Transverse colon (tissue), 4 donors: ENCODE measurements at places on chromosomes 2 and 18.

GRCh38 chr2:65320042-65320725, 92.6 kb downstream of the ACTR2 start:
- DNase-seq, result no peak

DNA sequence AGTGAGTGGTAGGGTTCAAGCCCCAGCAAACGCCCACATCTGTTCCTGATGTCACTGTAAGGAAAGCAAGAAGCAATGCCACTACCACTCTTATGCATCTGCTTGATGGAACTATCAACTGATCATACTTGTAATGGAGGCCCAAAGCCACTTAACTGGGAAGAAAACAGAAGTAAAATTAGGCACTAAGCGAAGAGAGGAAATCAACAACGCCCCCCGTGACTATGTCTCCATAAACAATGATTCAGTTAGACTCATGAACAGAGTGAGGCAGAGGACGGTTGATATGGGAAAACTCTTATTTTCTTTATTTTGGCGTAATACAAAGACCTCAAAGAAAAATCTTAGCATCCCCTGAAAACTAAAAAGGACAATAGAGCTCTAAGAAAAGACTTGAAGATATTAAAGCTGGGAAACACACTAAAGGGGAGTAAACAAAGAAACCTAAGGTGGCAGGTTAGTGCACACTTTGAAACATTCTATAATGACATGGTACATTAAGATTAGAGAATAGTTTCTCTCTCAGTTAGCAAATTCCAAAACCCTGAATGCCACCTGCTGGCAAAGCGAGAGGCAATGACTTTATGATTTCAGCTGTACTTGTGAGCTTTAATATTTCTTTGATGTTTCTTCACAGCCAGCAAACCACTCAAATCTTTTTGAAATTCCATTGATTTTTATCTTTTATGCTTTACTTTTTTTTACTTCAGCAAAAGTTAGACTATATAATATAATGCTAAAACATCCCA, 86.5 kb downstream of the LRP2 start:
- DNase-seq, result no peak

DNA sequence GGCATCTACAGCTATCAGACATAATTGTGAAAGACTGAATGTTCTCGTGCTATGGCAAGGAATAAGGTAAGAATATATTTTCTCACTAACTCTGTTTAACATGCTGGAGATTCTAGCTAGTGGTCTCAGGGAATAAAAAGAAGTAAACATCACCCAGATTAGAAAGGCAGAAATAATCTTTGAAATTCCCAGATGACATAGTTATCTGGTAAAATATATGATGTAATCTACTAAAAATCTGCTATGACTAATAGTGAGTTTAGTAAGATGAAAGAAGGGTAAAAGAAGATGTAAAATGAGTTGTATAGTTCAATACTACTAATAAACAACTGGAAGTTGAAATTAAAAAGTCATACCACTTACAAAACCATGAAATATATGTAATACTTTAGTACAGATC, 134.2 kb downstream of the DSC3 start:
- DNase-seq, result no peak

- no peak for DNase-seq
These were observed 208.2 kb downstream of the SLC8A1 start for GRCh38 chr2:40243581-40244187.

GRCh38 chr2:1638281-1638860, 105.9 kb downstream of the PXDN start:
- no peak for DNase-seq

GRCh38 chr18:45458033-45458432, 157.2 kb upstream of the SLC14A2 start:
- no peak for DNase-seq

DNA sequence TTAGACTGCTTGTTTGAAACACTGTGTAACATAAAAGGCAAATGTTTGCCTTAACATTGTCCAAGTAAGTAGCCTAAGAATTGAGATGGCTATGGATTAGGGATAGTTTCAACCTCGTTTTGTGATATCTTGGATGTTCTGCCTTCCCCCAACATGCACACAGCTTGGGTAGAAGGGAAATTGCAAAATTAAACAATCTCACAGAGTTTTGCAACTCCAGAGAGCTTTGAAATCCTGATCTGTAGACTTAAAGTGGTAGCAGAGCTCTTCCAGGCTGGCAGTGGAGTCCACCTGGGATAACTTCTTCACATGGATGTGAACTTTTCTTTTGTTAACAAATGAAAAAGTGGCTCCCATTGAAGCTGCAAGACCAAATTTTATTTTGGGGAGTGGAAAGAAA, 59.6 kb downstream of the CHRNA1 start:
- DNase-seq, result no peak

DNA sequence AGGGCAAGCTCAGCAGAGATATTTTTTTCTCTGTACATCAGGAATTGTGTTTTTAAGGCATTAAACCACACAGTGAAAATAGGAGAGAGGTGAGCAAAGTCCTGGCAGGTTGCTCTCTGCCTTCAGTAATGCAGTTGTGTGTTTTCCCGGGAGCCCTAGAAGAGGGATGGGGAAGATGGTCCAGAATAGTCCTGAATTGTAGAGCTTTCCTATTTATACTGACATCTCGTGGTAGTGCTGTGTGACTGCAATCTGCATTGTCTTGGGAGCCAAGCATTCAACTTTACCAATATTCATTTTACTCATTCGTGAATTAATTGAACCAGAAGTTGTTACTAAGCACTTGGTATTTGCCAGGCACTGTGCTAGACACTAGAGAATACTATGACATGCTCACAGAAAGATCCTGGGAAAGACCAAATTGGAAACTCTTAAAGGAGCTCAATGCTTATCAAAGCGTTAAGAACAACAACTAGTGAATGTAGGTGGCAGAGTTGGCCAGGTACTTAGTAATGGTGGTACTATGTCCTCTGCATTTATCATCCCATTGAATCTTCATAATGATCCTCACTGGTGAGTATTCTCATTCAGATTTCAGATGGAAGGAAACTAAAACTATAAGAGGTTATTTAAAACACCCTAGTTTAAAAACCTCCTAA, 214.6 kb downstream of the TRIB2 start:
- no peak for DNase-seq

GRCh38 chr2:106269591-106270291, 75.6 kb upstream of the UXS1 start:
- peak; percentile 72 for DNase-seq

- DNase-seq, result no peak
These were observed 309.5 kb downstream of the AFF3 start for GRCh38 chr2:99832926-99833325.

DNA sequence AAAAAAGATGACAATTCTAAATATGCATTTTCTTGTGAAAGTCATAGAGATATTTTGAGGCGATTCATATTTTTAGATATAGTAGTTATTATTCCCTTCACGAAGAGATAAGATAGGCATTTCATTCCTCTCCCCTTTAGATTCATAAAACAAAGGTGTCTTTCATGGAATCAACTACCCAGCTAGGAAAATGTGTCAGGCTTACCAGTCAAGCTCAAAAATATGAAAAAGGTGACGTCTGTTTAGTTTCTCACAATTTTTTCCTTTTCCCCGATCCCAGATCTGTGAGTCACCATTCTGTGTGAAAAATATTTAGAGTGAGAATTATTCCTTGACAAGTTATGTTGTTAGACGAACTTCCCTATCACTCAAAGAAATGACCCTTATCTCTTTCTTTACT, 95.4 kb upstream of the FN1 start:
- no peak for DNase-seq

DNA sequence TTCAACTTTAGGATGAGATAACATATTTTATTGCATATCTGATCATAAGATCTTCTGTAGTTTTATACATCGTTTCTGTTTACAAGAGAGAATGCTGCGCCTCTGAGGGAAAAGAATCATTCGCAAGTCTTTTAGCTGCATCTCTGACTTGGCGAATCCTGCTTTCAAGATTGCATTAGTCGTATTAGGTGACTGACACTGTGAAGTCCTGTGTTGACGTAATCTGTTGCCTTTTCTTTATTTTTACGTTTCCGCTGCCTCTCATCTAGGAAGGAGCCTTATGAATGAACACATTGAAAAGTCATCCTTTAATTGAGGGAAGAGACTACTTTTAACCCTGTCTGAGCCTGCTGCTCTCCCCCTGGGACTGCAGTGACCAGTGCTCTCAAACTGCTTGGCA, 101.5 kb downstream of the LDLRAD4 start:
- DNase-seq, result no peak

DNA sequence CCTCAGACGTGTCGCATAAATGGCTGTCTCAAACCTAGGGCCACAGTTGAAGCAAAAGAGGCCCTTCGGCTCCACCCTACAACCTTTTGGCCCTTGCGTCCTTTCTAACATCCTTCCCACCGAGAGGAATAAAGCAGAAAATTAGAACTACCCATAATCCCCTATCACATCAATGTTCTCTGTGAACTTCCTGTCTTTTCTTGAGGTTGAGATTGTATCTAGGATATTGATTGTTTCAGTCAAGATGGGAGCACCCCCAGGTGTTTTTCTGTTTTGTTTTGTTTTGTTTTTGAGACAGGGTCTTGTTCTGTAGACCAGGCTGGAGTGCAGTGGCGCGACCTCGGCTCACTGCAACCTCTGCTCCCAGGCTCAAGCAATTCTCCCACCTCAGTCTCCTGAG, 23.6 kb downstream of the INPP5D start:
- DNase-seq, result no peak

DNA sequence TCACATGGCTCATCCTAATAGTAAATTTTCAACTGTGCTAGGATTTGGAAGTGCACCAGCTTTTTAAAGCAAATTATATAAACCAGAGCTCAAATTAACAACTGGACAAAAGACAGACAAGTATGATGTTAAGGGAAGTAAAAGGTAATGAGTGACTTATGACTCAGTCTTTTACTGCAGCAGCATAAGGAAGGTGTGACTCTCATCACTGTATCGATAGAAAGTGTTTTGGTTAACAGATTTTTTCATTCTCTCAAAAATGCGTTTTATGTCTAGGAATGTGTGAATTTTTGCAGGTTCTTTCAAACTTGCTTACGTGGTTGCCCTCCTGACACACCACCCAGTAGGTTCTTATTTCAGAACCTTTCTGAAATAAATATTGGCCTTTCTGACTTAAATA, 244.2 kb upstream of the BOD1L2 start:
- DNase-seq, result no peak

- DNase-seq, result no peak
These were observed 17.2 kb downstream of the APOB start for GRCh38 chr2:21026479-21027282.

GRCh38 chr2:113282747-113283533, 4.2 kb upstream of the PAX8 start:
- peak; percentile 70 for DNase-seq

- DNase-seq, result no peak
These were observed 126.8 kb downstream of the SEPTIN10 start for GRCh38 chr2:109486711-109487535.

DNA sequence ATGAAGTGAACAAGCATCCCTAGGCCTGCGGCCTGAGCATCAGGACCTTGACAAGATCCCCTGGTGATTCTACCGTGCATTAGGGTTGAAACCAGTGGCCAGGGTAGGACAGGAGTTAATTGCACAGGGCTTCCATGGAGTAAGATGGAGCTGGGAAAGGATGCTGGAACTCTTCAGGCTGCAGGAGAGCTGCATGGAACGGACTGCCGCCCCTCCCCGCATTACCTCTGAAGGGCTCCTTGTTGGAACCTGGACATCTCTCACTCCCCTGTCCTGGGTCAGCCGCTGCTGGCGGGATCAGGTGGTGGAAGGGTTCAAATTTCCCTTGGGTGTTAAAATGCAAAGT, 156.6 kb upstream of the ID2 start:
- no peak for DNase-seq

DNA sequence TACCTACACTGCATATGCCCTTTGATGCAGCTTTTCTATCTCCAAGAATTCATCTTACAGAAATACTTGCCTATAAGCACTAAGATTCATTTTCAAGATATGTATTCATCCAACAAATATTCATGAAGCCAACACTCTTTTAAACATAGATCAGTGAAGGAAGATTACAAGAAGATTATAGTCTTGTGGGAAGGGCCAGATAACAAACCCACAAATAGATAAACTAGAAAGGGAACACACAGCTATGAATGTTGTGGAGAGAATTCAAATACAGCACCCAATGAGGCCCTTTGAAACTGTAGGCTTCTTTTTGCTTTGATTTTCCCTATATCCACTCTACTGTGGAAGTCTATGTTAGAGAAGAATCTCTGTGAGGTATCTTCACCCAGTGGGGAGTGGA, 186.7 kb upstream of the RBMS1 start:
- DNase-seq, result no peak

GRCh38 chr2:233656443-233656842, 15.3 kb upstream of the UGT1A9 start:
- no peak for DNase-seq

DNA sequence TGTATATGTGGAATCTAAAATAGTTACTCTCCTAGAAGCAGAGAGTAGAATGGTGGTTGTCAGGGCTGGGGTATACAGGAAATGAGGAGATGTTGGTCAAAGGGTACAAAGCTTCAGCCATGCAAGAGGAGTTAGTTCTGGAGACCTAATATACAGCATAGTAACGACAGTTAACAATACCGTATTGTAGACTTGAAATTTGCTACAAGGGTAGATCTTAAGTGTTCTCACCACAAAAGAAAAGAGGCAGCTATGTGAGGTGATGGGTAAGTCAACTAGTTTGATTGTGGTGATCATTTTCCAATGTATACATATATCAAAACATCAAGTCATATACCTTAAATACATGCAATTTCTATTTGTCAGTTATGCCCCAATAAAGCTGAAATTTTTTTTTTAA, 98.2 kb upstream of the CYP1B1 start:
- no peak for DNase-seq

- no peak for DNase-seq
These were observed 602.6 kb upstream of the VRK2 start for GRCh38 chr2:57443973-57444521.

GRCh38 chr18:59008302-59008974, 131.2 kb upstream of the SEC11C start:
- DNase-seq, result no peak

- no peak for DNase-seq
These were observed 388.1 kb downstream of the PTPRM start for GRCh38 chr18:7955175-7955574.

DNA sequence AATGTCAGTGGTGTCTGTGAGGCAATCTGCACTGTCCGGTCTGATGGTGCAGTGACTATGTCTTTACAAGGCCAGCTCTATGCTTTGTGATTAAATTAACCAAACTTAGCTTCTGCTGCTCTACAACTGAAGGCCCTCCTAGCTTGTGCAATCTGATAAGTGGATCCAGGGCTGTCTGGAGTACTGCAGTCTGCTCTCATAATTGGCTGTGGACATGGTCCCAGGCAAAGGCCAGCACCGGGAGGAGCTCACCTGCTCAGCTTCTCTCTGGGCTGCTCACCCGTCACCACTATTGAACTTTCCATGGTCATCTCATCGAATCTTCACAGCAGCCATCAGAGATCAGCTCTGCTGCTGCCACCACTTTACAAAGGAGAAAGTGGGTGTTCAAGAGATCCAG, 13.0 kb upstream of the APCDD1 start:
- DNase-seq, result no peak

DNA sequence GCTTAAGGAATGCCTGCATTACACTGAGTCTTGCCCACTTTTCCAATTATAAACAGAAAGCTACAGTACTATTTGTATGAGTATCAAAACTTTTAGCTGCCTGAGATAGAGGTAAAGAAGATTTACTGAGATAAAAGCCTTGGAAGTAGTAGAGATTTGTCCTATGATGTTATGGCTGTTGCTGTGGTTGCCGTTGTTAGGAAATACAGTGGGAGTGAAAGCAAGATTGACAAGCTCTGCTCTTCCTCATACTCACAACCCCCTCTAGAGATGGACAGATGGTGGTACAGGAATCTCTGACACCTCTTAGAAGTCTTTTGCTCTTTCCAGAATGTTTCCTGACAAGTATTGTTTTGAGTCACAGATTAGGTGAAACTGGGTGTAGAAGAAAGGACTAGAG, 242.5 kb downstream of the RPIA start:
- no peak for DNase-seq

GRCh38 chr2:219386532-219387280, 1.0 kb downstream of the DNPEP start:
- no peak for DNase-seq
